Stimulated activated CD4-positive, alpha-beta T cell treated with anti-CD3 and anti-CD28 coated beads, Interleukin-2, amount 100 ng/mL, for 24 hours (primary cell): ENCODE measurements at places on chromosomes 12 and 14.

GRCh38 chr14:33932576-33933345 is 18.1 kb downstream of the EGLN3 start:
- no peak for DNase-seq

DNA sequence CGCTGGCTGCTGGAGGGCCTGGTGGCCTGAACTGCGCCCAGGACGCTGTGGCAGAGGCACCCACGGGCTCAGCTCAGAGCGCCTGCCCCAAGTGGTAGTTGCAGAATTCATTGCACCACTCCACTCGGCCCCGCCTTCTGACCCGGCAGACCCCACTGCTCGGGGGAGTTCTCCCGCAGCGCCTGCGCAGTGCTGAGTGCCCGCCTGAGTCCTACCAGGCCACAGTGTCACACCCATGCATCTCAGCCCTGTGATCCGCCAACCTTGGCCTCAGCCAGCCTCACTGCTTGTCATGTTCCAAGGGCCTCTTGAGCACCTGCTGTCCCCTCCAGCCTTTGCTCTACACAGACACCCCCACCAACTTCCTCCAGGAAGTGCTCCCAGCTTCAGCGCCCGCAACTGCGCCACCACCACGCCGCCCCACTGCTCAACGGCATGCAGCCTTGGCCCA is 12.2 kb downstream of the DEGS2 start:
- DNase-seq = peak; percentile 62

GRCh38 chr14:42624980-42625761 is 1018.5 kb downstream of the LRFN5 start:
- DNase-seq = no peak

GRCh38 chr12:94285943-94286582 is 137.7 kb downstream of the PLXNC1 start:
- no peak for DNase-seq

DNA sequence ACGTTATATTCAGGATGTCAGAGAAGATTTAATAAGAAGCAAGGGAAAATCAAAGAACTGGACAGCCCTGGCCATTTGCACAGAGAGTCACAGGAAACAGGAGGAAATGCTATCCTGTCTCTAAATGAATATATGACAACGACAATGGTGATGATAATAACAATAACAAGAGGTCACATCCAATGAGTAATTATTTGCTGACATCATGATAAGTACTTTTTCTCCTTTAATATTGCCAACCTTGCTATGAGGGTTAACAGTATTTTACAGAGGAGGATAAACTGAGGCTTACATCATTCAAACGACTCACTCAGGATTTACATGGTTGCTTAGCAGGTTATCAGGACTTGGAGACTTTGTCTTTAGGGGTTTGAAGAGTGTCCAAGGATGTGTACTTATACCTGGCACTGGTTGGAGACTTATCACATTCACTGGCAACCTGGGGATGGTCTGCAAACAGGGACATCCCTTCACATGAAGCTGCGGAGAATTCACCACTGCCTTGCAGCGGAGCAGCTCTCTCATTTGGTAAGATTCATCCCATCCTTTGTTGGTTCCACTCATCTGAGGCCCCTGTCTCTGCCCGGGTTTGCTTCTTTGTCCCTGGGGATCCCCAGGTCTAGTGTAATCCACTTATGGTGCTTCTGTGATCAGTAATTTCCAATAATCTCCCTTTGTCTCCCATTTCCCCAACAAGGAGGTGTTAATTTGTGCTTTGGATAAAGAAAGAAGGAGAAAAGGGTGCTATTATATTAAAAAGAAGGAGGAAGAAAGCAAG is 637.8 kb downstream of the BCL11B start:
- DNase-seq = no peak
